Fibroblast of skin of left biceps (primary cell): ENCODE measurements at places on chromosomes 3 and 15.

DNA sequence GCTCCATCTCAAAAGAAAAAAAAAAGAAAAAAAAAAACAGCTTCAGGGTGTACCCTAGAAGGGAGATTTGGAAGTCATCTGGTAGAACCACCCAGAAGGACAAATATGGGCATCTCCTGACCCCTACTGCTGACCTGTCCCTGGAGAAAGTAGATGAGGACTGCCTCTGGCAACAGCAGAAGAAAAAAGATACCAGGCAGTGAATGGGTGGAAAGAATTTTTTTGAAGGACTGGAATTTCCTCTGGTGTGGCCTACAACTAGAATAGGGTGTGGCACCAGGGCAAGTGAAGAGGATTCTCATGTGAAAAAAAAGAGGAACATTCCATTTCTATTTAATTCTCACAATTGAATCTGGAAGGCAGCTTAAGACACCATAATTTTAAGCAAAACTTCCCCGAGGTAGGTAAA is 3.1 kb downstream of the ANXA2 start:
- DNase-seq: no peak

DNA sequence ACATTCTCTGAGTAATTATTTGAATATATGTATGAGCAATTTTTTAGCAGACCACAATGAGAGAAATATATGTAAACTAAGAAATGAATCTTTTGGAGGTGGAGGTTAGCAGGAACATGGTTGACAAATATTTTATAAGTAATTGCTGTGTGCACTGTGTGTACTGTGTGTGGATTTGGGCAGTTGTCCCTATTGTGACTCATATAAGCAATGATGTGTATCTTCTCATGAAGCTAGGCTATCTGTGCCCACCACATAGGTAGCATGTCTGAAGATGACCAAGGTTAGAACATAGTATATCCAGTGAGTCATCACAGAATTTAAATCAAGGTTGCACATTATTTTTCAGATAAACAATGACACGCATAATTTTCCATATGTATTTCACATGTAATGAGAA is 713.9 kb upstream of the GBE1 start:
- DNase-seq: no peak

DNA sequence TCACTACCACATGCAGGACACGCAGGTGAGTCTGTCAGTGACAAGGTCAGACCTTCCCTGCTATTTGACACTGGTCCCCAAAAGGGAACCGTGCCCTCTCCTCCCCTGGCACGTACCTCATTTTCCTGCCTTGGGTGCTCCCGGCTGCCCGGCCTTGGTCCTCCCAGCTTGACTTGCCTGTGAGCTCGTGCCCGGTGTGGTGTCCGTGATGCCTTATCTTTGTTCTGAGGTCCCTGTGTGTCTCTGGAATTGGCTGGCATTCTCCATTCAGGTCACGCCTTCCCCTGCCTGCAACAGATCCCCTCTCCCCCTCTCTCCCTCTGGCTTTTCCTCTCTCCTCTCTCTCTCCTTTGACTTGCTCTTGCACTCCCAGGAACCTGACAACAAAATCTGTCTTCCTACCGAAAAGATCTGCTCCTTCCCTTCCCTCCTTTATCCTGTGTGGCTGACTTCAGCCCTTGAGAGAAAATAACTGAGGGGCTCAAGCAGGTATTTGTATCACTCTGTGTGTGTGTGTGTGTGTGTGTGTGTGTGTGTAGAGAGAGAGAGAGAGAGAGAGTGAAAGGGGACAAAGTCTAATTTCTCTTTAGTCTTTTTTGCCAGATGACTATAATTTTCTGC is at the start of gene MASP1:
Gene MASP1, minus strand, starts transcription at position 226 of the 621 bp plus-strand sequence. Its CDS starts 105 bp downstream, at position 121.
- DNase-seq: no peak

DNA sequence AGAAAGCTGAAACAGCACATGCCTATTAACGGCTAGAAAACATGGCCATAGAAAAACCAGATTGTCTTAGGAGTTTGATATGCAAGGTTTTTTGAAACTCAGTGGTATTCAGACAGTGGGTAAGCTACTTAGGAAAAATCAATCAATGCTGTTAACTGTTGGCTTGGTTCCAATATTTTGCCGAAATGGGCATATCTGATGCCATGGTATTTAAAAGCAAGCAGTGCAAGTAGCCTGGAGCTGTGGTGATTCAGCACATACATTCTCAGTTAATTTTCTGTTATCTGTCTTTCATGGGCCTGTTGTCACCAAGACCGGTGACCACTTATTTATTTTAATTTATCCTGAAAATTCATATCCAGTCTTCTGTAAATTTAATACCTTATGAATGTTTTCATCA is 17.3 kb upstream of the SUCNR1 start:
- no peak for DNase-seq

DNA sequence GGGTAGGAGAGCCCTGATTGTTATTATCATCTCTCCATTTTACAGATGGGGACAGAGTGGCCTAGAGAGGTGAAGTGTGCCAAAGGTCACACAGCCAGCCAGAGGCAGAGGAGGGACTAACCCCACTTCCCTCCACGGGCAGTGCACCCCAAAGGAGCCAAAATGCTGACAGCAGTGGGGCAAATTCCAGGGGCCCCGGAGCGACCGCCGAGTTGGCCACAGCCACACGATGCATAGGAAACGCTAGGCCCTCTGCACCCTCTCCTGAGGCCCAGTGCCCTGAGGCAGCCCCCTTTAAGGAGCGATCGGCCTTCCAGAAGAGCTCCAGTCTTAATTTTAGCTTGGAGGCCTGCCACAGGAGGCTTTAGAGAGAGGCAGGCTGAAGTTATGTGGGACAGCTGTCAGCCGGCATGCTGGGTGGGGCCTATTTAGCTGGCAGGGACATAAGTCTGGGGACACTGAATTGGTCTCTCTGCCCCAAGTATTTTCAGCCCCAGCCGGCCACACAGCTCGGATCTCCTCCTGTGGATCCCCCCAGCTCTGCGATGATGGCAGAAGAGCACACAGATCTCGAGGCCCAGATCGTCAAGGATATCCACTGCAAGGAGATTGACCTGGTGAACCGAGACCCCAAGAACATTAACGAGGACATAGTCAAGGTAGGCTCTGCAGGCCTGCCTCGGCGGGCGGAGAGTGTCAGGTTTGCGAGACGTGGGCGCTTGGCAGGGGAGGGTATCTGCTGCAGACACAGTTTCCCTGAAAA is at the start of gene CAV3:
Gene CAV3, plus strand, starts transcription at position 471 of the 763 bp plus-strand sequence. Its CDS starts 75 bp downstream, at position 546.
- no peak for DNase-seq

DNA sequence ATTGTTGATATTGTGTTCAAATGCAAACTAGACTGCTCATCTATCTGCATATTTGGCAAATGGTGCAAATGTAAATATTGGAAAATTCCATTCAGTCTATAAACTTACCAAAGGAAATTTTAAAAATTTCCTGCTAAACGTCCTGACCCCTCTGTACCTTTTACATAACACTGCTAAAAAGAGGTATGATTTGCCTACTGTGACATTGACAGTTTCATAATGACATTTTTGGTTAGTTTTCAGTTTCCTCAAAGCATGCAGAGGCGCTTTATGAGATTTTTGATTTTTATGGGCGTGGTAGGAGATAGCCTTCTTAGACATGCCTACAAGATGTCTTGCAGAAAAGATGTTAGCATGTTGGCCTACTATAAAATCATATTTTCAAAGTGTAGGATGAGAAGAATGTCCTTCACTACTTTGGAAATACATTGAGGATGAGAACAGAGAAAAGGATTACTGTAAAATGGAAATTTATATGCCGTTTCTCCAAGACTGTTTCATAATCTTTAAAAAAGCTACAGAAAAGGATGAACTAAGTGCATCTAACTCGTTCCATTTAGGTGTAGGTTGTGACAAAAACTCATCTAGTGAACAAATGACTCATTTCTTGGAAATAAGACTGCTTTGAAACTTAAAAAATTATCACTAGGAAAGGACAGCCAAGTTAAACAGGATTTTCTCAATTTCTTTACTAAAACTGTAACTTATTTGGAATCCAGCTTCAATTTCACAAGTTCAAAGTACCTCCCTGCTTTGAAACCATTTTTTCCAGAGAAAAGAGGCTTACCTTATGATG is 14.5 kb upstream of the ISLR start:
- no peak for DNase-seq

DNA sequence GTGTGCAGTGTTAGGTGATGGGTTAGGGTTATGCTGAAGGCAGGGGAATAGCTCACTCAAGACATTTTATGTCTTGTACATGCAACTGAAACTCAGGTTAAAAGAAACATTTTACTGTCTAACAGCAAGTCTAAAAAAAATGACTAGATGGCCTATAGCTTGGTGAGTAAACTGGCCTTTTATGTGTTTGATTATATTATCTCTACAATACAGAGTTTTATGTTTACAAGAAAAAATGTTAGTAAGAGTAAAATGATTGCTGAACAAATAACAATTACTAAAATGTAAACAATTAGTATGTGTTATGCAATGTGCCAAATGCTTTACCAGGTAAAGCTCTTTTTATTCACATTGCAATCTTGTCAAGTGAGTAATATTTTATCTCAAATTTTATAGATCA is 1039.6 kb downstream of the ROBO2 start:
- no peak for DNase-seq
